Neural crest cell (in vitro differentiated cells): ENCODE measurements at places on chromosomes 13 and 19. TPM values are rescaled to one million over a fixed set of nuclear protein-coding genes. Genes with fewer than 3 reads are reported as not detected.

Gene ZNF709
- 8.8 and 8.9 TPM in 2 replicates for total RNA-seq

DNA sequence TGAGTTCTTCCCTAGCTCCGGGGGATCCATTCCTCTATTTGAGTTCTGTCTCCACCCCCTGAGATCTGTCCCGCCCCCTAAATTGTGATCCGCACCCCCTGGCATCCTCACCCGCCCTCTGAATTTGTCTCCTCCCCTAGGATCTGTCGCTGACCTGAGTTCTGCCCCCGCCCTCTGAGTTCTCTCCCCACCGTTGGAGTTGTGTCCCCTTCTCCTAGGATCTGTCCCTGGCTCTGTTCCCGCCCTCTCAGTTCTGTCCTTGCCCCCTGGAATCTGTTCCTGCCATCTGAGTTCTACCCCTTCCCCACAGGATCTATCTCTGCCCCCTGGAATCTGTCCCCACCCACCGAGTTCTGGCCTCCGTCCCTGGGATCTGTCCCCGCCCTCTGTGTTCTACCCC is 1.0 kb upstream of the SLC17A7 start:
- DNase-seq = no peak

DNA sequence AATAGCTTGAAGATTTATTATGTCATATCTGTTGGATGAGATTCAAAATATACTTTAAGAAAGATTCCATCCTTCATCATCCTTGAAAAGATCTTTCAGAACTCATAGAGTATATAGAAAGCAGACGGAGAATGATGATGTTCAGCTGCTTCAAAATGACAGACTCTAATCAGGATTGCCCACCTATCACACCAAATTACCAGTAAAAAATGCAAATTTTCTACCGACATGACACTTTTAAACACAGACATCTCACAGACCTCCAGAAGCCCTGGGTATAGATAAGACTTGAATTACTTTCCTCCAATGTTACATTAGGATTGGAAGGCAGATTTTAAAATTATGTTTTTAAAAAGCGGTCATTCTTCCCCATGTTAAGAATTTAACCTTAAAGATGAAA is 235.5 kb downstream of the GPC6 start:
- DNase-seq = no peak

GRCh38 chr13:77749344-77749880 is 51.9 kb downstream of the SLAIN1 start:
- DNase-seq = no peak

GRCh38 chr19:32638625-32639024 is 36.4 kb downstream of the ANKRD27 start:
- no peak for DNase-seq

Gene S1PR5
- total RNA-seq = 0.79 and 1.1 TPM in 2 replicates

- no peak for DNase-seq
Observed at GRCh38 chr19:6099033-6099432, 11.3 kb downstream of the RFX2 start.

DNA sequence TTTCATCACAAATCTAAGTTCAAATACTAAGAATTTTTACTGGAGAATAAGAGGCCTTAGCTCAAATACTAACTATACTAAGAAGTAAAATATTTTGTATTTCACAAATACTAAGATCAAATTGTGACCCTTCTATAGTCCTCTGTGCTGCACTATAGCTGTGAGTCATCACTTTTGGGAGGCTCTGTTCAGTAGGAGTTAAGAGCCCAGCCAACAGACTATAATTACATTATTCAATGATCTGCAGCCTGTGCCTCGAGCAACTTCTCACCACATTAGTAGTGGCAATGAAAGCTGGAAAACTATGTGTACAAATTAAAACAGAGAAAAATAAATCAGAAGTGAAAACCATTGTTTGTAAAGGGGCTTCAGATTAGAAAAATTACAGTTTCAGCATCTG is 147.3 kb upstream of the GPC6 start:
- no peak for DNase-seq

- no peak for DNase-seq
Observed at GRCh38 chr13:39040206-39040605, 1.9 kb downstream of the NHLRC3 start.
